ENCODE measurements at places on chromosomes 5 and 9. TPM values are rescaled to one million over a fixed set of nuclear protein-coding genes. Genes with fewer than 3 reads are reported as not detected.
A peak's percentile ranks its signal among the peaks of the same experiment; 100 is the strongest.

- DNase-seq, result no peak
Observed at GRCh38 chr5:148970228-148970627, 92.6 kb downstream of the SH3TC2 start.

CDH12 gene
- total RNA-seq, result not detected

DNA sequence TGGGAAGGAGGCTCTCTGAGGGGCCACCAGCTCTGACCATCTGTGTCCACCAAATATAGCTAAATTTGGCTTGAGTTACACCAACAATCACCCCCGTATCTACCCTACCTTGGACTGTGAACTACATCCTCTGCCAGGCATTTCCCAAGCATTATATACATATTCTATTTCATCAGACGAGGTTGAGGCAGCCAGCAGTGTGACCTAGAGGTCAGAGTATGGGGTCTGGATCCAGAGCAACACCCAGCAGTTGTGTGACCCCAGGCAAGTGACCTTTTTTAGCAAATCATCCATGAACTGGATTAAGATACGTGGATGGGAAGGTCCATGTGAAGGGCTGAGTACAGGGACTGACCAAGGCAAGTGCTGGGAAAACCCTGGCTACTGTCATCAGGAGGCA lies 180.6 kb downstream of the HSPA4 start:
- DNase-seq, result no peak

- peak; percentile 78 for DNase-seq
Observed at GRCh38 chr9:2017331-2018161, 2.4 kb downstream of the SMARCA2 start.

SEPTIN8 gene
- total RNA-seq, result 12.8 TPM

SLC6A19 gene
- total RNA-seq, result not detected

DNA sequence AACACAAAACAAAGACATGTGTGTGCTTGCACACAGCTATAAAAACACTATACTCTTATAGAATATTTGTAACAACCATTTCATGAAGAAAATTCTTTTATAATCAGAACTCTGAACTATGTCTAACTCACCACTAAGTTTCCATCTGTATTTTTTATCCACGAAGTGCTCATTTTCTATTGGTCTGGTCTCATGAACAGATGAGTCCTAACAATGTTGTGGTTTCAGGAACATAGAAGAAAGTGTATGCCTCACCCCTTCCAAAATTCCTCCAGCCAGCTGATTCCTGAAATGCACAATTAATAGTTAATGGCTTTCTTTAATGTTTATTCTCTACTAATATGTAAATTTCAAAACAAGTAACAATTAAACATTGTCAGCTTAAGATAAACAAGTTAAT lies 325.3 kb upstream of the GRAMD2B start:
- DNase-seq, result no peak

LCNL1 gene
- not detected for total RNA-seq

DNA sequence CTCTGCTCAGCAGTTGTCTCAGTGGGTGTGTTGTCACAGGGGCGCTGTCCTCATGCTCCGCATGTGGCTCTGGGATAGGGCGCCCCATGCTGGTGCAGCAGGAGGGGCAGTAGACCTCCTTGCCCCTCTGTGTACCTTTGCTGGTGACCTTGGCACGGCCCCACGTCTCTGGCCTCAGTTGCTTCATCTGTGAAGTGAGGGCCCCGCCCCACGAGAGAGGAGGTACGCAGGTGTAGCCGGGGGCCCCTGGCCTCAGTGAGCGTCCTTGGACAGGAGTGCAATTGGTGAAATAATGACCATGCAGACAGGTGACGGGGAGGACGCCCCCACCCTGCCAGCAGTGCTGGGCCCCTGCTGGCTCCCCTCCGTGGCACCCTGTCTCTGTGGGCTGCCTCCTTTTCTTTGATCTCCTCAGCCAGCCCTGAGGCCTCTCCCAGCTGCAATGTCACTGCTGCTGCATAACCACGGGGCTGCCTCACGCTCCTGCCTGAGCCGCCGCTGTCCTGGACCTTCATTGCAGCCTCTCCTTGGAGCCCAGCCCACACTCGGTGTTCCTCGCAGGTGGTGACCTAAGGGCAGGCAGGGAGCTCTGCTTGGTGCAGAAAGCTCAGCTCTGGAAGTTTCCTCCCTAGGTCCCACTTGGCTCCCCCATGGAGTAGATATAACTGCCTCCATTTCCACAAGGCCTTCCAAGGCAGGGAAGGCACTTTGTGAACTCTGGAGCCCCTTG lies 57.3 kb downstream of the PHF2 start:
- DNase-seq, result no peak

GRCh38 chr5:80504833-80505232 lies 16.9 kb downstream of the FAM151B start:
- no peak for DNase-seq

DNA sequence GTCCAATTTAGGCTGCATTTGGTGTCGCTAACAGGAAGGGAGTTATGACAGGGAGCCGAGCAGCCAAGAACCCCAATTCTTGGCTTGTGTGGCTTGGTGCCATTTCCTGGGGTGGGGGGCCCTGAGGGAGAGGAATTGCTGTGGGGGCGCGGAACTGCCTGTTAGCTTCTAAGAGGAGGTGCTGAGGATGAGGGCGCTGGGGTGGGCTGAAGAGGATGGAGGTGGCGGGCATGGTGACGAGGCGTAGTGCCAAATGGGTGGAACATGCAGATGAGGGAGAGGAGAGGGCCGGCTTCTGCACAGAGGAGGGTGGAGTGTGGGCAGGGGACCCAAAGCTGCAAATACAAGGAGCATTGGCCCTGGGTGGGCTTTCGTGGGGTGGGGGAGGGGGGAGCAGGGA lies 27.9 kb downstream of the IER5L start:
- DNase-seq, result no peak

GRCh38 chr9:78288214-78288892 lies 8.6 kb upstream of the PSAT1 start:
- no peak for DNase-seq

ASS1 gene
- 0.70 TPM for total RNA-seq

DNA sequence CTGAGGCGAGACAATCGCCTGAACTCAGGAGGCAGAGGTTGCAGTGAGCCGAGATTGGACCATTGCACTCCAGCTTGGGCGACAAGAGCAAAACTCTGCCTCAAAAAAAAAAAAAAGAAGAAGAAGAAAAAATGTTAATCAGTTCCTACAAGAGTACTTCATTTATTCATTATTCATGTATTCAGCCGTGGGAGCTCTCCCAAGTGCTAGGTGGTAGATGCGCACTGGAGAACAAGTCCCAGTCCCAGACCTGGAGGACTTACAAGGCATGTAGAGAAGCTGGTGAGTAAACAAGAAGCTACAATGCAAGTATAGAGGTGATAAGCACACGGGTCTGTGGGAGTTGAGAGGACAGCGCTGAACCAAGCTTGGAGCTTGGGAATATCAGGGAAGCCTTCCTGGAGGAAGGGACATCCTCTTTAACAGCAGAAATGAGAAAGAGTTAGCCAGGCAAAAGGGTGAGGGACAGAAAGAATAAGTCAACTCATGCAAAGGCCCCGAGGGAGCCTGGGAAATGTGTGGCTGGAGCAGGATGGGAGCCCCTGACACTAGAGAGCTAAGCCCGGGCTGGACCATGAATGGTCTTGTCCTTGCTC lies 17.4 kb upstream of the AQP7 start:
- DNase-seq, result no peak

OR1Q1 gene
- not detected for total RNA-seq

GRCh38 chr5:140049205-140049604 lies 6.1 kb upstream of the NRG2 start:
- DNase-seq, result no peak

TAF11L10 gene
- not detected for total RNA-seq

DTWD2 gene
- total RNA-seq, result 6.4 TPM

CNTNAP3 gene
- total RNA-seq, result not detected

CAMK4 gene
- 31.2 TPM for total RNA-seq

CCIN gene
- not detected for total RNA-seq

DNA sequence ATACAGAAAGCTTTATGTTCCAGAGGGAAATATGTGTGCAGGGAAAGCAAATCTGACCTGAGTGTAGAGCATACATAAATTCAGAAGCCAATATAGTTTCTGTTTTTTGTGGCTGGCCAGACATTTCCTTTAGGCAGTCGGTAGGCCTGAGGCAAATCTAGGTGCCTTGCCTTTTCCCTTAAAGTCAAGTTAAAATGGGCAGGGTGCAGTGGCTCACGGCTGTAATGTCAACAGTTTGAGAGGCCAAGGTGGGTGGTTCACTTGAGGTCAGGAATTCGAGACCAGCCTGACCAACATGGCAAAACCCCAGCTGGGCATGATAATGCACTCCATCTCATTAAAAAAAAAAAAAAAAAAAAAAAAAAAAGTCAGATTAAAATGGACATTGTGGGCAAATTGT lies 31.2 kb downstream of the PHAX start:
- DNase-seq, result no peak

PTBP3 gene
- total RNA-seq, result 129 TPM

PCDHGB2 gene
- total RNA-seq, result 10.9 TPM

GRCh38 chr5:54756796-54757402 lies 228.5 kb downstream of the ESM1 start:
- DNase-seq, result no peak

GRCh38 chr5:168006456-168007130 lies 284.9 kb upstream of the WWC1 start:
- DNase-seq, result no peak

IL9 gene
- not detected for total RNA-seq

- no peak for DNase-seq
Observed at GRCh38 chr5:54524704-54525103, 7.1 kb downstream of the SNX18 start.

GRCh38 chr9:14895806-14896205 lies 14.4 kb downstream of the FREM1 start:
- DNase-seq, result no peak

URM1 gene
- 51.8 TPM for total RNA-seq

DNA sequence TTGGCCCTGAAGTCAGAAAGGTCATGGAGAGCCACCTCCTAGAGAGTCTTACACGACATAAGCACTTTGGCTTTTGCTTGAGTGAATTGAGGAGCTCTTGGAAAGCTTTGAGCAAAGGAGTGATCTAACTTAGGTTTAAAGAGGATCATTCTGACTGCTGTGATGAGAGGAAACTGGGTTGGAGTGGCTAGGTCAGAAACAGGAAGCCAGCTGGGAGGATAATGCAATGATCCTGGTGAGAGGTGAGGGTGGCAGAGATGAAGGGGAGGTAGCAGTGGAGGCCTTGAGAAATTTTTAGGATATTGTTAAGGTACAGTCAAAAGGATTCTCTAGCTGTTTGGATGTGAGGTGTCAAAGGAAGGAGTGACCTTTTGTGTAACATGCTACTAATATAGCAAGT lies 32.2 kb upstream of the ROPN1L start:
- no peak for DNase-seq

- DNase-seq, result no peak
Observed at GRCh38 chr9:119159386-119159785, 209.8 kb downstream of the BRINP1 start.

GRM6 gene
- total RNA-seq, result not detected

DNA sequence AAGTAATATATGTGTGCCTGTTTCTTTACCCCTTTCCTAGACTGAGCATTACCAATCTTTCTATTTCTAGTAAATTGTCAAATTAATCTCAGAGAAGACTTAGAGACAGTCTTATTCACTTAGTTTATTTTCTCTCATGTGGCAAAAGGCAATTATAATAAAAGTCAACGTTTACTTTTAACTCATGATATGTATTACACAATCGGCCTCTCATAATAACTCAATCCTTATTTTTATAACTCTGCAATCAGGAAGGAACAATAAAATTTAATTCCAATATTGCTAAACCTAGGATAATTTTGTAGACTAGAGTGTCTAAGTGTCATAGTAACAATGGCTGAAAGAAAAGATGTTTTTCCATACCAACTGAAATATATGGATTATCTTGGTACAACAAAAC lies 214.6 kb downstream of the PDE4D start:
- no peak for DNase-seq

DNA sequence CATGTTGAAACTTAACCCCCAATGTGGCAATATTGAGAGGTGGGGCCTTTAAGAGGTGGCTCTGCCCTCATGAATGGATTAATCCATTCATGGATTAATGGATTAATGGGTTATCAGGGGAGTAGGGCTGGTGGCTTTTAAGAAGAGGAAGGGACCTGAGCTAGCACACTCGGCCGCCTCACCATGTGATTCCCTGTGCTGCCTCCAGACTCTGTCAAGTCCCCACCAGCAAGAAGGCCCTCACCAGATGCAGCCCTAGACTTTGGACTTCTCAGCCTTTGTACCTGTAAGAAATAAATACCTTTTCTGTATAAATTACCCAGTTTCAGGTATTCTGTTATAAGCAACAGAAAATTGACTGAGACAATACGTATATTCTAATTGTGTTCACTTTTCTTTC lies 272.2 kb upstream of the DMRT1 start:
- peak; percentile 77 for DNase-seq

FCN1 gene
- total RNA-seq, result 0.42 TPM

CDC23 gene
- total RNA-seq, result 36.7 TPM

- DNase-seq, result no peak
Observed at GRCh38 chr5:5542654-5543053, 120.2 kb downstream of the ICE1 start.

DNA sequence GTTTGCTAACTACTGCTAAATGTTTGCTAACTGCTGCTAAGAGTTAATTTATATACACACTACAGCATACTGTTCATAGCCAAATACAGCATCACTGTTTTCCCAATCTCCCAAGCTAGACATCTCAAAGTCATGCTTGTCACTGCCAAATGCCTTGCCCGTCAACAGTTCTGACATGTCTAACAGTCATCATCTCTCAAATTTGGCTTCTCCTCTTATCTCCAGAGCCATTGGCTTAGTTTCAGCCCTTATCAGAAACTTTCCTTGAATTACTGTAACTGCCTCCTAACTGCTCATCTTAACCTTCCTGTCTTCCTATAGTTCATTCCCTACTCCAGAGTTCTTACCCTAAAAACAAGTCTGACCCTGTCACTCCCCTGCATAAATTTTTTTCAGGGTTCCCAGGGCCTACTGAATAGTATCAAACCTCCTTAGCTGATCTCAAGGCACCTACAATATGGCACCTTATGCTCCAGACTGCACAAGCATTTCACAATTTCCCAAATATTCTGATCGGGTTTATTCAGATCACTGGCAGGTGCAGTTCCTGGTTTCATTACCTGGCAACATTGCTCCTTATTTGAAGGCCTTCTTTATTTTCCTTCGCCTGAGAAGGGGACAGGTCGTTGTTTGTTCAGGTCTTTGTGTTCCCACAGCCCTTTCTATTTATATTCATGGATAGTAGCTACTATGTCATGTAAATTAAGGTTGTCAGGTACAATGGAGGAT lies 55.9 kb upstream of the ANKRD55 start:
- DNase-seq, result no peak

GRCh38 chr5:123080215-123080614 lies 8.8 kb upstream of the PRDM6 start:
- no peak for DNase-seq

FAXDC2 gene
- 0.28 TPM for total RNA-seq

GRCh38 chr9:70073756-70074155 lies 30.1 kb downstream of the MAMDC2 start:
- DNase-seq, result no peak

GRCh38 chr9:92242260-92243136 lies 51.0 kb downstream of the IARS1 start:
- no peak for DNase-seq

PAEP gene
- not detected for total RNA-seq

- DNase-seq, result no peak
Observed at GRCh38 chr5:173858670-173859407, 29.3 kb upstream of the CPEB4 start.

All from OCI-LY7 (cell line).